ENCODE measurements at places on chromosomes 2 and 18.

- peak; percentile 89 for DNase-seq
Observed at GRCh38 chr18:25289001-25289631, 62.9 kb downstream of the ZNF521 start.

DNA sequence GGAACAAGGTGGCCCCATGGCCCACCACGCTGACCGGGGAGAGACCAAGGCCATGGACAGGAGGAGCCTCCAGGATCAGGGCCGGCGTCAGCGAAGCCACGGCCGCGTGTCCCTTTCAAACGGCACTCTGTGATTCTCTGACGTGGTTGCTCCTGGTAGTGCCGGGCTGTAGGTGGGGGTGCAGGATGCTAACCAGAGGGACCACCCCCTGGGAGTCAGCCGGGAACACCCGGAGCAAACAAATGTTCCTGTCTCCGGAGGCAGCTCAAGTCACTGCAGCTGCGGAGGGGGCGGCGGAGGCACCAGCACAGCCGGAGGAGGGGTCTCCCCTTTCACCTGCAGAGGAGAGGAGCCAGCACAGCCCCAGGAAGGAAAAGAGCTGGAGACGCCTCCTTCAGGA, 750.6 kb upstream of the SALL3 start:
- no peak for DNase-seq

- no peak for DNase-seq
Observed at GRCh38 chr2:12584338-12584737, 132.4 kb upstream of the TRIB2 start.

DNA sequence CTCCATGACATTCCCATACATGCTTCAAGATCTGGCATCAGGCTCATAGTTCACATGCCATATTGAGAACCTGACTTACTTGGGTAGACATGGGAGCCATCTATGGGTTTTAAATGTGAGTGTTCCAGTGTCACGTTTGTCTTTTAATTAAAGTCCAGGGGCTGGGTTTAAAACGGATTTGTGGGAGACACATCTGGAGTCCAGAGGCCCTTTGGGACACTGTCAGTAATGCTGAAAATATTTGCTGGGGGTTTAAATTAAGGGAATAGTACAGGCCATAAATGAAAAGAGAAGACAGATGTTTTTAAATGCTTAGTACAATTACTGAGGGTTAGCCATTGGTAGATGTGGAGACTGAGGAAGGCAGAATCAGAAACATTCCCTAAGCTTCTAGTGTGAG, 478.0 kb downstream of the PID1 start:
- DNase-seq: peak; percentile 29

- no peak for DNase-seq
Observed at GRCh38 chr2:149873936-149874335, 286.4 kb upstream of the MMADHC start.

GRCh38 chr2:3517948-3518495, 1.3 kb downstream of the ADI1 start:
- no peak for DNase-seq

DNA sequence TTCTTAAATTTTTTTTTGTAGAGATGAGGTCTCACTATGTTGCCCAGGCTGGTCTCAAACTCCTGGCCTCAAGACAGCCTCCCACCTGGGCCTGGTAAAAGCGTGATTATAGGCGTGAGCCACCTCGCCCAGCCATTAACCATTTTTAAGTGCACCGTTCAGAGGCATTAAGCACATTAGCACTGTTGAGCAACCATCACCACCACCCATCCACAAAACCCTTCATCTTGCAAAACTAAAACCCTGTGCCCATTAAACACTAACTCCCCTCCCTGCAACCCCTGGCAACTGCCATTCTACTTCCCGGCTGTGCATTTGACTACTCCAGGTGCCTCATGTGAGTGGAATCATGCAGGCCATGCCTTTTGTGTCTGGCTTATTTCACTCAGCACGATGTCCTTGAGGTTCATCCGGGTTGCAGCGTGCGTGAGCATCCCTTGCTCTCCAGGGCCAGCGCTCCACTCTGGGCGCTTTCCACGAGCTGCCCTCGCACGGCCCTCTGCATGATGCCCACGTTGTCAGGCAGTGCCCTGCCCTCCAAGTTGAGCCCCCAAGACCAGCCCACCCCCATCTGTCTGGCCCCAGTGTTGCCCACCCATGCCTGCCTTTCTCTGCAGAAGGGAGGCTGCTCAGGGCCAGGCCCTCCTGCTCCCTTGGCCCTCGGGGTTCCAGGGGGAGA, 63.0 kb upstream of the GLI2 start:
- DNase-seq: no peak

DNA sequence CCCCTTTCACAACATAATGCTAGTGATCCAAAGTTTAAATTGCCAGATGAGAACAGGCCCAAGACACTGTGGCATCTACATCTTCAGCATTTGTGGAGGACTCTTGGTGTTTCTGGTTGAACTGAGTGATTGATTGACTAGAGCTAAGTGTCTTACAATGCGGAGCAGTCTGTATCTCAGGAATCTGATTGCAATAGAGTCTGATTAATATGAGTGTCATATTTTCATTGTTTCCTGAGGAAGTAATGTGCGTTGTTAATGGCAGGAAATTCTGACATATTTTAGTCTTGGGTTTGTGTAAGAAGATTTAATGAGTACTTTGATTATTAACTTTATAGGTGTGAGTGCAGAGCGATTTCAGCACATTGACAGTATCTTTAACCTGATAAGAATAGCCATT, 82.0 kb upstream of the PROKR1 start:
- no peak for DNase-seq

DNA sequence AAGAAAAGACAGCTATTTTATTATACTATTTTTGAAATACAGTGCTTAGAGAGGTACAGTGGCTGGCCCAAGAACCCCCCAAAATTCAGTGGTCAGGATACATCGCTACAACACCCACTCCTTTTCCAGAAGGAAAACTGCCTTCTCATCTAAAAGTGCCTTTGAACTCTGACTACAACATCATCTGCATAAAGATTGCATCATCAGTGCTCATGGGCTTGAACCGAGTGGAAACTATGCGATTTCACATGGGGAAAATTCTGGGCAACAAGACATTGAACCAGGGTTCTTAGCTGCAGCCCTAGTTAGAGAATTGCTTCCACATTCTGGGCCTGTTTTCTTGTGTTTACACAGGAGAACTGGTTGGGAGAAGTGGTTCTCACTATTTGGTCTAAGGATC, 294.6 kb upstream of the SLC14A2 start:
- no peak for DNase-seq

GRCh38 chr2:113966171-113966570, 76.3 kb downstream of the ACTR3 start:
- DNase-seq: no peak

DNA sequence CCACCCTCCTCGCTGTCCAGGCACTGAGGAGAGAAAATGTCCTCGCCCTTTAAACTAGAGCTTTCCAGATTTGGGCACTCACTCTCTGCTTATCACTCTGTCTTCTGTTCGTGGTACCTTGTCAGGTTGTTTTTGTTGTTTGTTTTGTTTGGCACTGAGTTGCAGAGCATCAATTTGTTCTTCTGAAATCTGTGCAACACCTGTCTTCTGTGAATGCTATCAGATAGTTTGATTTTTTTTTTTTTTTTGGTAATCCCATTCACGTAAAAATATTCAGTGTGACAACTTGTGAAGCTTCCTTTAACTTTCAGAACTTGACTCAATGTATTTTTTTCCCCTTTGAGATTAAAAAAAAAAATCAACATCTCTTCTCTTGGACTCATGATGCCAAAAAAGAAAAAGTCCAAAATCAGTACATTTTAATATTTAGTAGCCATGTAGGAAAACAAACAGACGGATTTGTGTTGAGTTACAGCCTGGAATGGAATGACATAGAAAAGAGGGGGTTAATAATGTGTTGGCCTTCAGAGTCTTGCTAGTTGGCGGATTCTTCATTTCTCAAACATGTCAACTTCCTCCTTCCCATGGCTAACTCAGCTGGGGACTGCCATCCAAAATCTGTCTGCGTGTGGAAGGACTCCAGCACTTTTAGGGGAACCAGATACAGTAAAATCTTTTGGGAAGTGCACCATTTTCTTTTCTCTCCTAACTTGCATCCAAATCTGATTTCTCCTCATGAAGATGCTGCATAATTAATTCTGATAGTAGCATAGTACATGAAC, 1.6 kb downstream of the TMEM178A start:
- no peak for DNase-seq

- no peak for DNase-seq
Observed at GRCh38 chr18:37574113-37574512, 8.5 kb upstream of the CELF4 start.

DNA sequence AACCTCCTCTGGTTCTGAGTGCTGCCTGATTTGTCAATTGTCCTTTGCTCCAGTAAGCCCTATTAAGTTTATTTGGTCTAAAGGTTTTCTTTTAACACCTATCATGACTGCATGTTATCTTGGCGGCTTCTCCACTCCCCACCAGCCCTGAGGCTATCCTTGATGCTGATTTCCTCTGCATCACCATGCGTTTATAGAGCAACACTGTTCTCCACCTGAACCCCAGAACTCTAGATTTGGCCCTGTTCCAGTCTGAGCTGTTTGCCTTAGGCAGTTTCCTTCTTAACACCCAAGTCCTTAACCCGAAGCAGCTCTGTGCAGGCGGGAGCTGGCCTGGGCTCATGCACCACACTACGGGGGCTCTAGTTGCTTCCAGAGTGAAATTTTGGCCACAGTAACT, 98.2 kb upstream of the NPAS2 start:
- no peak for DNase-seq

GRCh38 chr2:233147136-233147828, 87.1 kb downstream of the INPP5D start:
- no peak for DNase-seq

- DNase-seq: no peak
Observed at GRCh38 chr2:189524746-189525145, 55.8 kb downstream of the SLC40A1 start.

GRCh38 chr2:28445448-28446258, 50.2 kb upstream of the PLB1 start:
- peak; percentile 85 for DNase-seq

- DNase-seq: no peak
Observed at GRCh38 chr2:235668782-235669181, 174.9 kb downstream of the AGAP1 start.

DNA sequence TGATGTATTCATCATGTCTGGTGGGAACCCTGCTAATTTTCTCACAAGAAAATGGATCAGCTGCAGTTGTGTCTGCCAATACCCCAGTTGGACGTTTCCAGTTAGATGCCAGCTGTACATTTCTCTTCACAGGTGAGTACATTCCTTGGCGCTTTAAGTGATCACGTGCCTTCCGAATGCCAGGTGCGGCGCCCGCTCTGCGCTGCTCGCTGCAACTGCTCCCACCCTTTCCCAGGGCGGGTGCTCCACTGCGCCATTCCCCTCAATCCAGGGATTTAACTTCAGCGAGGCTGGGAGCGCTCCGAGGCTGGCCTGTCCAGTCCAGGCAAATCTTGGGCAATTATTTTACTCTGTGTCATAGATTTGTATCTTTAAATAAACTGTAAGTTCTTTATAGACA, 225.0 kb upstream of the RAB6C start:
- DNase-seq: no peak

DNA sequence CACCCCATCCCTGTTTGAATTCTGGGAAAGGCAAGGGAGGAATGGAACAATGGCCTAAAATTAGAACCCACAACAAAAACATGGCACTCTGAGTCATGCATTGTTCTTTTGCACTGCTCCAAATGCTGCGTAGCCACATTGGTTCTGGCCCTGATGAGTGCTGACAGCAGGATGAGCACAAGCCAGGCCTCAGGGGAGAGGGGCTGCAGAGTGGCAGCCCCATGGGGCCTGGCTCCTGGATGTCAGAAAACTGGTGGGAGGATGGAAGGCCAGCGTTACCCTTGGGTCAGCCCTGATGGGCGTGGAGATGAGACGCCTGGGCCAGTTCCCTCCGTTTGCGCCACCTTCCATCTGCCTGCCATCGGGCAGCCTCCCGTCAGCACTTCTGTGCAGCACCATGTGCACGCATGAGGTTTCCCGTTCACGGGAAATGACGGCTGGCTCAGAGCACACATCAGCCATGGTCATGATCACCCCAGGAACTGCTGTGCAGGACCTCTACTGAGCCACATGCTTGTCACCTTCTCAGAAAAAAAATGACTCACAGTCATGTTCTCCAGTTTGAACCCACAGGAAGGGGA, 65.6 kb downstream of the CYP26B1 start:
- no peak for DNase-seq

- no peak for DNase-seq
Observed at GRCh38 chr2:65580824-65581223, 148.4 kb upstream of the SPRED2 start.

DNA sequence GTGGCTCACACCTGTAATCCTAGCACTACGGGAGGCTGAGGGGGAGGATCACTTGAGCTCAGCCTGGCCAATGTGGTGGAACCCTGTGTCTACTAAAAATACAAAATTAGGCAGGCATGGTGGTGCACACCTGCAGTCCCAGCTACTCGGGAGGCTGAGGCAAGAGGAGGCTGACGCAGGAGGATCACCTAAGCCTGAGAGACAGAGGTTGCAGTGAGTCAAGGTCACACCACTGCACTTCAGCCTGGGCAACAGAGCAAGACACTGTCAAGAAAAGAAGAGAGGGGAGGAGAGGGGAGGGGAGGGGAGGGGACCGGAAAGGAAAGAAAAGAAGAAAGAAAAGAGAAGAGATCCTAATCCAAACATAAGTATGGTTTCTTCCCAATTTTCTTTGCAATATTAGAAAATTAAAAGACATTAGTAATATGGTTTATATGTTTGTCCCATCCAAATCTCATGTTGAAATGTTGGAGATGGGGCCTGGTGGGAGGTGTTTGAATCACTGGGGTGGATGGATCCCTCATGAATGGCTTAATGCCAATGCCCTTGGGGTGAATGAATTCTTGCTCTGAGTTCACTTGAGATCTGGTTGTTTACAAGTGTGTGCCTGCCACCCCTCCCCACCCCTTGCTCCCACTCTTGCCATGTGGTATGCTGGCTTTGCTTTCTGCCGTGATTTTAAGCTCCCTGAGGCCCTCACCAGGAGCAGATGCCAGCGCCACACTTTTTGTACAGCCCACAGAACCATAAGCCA, 50.7 kb downstream of the TRIP12 start:
- peak; percentile 12 for DNase-seq

GRCh38 chr18:22521026-22521707, 103.5 kb upstream of the CTAGE1 start:
- no peak for DNase-seq

- DNase-seq: no peak
Observed at GRCh38 chr18:40235836-40236235, 1719.2 kb upstream of the PIK3C3 start.

- DNase-seq: no peak
Observed at GRCh38 chr2:58436872-58437271, 195.7 kb upstream of the FANCL start.

GRCh38 chr2:225042800-225043167, 516 bp upstream of the DOCK10 start:
- DNase-seq: no peak

DNA sequence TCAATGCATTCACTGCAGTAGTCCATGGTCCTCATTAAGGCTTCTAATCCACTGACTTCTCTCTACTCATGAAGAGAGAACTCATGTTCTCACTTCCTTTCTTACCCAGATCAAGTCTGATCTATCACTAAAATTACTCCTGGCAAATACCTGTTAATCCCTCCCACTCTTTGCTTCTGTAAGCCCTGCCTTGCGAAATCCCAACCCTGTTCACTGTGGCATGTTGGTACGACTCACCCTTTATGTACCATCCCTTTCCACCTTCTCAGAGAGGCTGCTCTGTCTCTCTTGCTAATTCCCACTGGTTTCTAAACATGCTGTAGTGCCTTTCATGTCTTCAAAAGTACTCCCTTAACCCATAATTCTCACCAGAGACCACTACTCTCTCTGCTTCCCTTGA, 272.2 kb upstream of the ACVR2A start:
- DNase-seq: no peak
